Fibroblast of pulmonary artery (primary cell): ENCODE measurements at places on chromosomes 13 and 19.

DNA sequence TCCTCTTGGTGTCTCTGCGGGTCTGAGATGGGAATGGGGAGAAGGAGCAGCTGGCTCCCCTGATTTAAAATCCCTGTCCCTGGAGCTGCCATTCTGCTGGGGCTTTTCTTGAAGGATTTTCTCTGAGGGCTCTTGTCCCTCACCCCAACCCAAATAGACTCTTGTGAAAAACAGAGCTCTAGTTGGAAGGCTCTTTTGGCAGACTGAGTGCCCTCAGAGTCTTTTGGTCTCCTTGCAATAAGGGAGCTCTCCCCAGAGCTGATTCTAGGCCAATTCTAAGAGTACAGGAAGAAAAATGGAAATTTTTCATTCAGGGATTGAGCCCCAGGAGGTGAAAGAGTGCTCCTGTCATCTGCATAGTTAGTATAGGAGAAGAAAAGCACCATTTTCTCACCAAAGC lies 238.3 kb downstream of the COG6 start:
- DNase-seq = no peak

DNA sequence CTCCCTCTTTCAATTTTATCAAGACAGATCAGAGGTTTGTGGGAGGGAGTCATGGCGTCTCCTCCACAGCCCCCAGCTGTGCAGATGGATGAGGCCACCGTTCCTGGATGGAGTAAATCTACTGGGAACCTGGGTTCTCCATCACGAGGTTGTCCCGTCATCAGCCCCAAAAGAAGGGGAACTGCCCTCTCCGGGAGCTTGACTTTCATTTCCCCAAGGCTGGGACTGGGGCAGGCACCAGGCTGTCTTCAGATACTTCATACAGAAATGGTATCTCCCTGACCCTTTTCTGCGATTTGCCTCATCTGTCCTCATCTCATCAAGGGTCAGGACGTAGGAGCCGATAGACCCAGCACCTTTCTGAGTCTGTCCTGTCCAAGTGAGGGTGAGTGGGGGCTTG lies 9.8 kb downstream of the LILRB2 start:
- no peak for DNase-seq

DNA sequence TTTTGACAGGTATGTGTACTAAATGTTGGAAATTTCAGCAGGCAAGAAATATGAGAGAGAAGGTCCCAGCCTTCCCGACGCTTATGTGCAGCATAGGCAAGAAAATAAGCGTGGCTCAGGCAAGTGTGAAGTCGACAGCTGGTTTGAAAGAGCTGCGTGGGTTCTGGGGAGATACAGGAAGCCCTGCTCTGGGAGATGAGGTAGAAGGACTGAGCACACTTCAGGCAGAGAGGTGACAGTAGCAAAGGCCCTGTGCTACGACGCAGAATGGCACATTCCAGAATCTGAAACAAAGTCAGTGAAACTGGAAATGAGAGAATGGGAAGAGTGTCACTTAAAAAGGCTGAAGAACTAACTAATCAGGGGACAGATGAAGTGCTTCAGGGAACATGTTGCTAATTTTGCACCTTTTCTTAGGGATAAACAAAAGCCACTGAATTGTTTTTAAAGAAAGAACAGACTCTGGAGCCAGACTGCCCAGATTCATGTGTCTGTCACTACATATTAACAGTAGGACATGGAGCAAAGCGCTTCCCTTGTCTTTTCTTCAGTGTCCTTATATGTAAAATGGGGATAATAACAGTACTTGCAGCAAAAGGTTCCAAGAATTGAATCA lies 160.1 kb downstream of the SPRY2 start:
- no peak for DNase-seq

DNA sequence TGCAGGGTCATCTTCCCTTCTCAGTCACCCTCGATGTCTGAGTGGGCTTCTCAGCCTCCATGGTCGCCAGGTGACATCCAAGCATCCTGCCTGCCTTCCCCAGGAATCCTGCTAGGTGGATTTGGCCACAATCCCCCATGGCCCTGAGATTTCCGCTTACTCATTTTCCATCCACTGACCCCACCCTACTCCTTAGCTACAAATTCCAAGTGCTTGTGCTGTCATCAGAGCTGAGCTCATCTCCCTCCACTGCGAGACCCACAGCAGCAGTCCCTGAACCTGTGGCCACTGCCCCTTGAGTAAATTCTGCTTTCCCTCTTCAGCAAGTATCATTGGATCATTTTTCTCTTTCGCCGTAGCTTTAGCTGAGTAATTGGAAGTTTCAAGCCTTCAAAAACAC lies 90.5 kb upstream of the ANKRD10 start:
- peak; percentile 21 for DNase-seq

DNA sequence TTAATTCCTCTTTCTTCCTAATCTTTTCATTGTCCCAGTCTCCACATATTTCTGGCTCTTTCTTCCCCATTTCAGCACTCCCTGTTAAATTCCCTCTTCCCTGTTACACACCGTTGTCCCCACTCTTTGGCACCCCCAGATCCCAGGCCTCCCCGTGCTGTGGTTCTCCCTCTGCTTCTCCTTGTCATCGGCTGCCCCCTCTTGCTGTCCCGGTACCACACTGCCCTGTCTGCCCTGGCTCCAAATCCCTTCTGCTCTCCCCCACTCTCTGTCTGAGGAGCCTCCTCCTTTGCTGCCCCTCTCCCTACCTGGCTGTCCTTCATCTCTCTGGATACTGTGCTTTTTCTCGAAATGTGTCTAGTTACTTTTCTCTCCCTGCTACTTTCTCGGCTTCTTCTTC lies 983 bp downstream of the ZNF415 start:
- no peak for DNase-seq

DNA sequence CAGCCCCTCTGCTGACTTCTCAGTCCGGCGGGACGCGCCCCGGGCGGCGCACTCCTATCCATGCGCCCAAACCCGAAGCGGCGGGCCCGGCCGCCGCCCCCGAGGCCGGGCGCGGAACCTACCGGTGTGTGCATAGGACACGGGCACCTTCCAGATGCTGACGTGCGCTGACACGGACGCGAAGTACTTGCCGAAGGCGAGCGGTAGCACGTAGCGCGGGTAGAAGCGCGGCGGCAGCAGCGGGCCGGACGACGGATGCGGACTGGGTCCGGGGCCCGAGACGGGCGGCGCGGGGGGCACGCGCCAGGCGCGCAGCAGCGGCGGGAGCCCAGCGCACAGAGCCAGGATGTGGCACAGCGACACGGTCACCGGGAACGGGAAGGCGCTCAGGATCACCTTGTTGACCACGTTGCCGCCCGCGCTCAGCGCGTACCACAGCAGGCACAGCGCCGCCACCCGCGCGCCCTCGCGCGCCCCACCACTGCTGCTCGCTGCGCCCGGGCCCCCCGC lies 338 bp downstream of the SLC35E1 start:
- peak; percentile 16 for DNase-seq

DNA sequence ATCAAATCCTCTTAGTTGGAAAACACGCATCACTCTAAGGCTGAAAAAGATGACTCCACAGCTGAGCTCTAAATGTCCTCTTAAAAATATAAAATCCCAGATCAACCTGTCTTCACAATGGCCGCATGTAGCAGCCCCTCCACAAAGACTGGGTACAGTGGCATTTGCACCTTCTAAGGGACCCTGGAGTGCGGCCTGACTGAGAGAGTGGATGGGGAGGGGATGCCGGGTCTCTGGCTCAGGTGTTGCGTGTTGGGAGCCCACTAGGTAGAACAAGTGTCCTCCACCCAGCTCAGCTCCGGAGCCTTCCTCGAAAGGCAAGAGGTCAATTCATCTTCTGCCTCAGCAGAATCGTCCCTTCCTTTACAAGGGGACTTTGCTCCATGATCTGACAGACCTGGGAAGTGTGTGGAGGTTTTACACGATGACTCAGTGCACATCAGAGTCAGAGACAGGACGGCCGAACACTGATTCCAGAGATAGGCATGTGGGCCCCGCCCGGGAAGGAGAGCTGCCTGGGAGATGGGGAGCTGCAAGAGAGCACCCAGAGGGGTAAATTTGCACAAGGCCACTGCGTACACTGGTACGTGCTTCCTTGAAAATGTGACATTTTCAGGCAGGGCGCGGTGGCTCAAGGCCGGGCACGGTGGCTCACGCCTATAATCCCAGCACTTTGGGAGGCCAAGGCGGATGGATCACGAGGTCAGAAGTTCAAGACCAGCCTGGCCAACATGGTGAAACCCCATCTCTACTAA lies 23.5 kb upstream of the SLC15A1 start:
- DNase-seq = peak; percentile 10

- DNase-seq = no peak
These were observed 54.7 kb upstream of the DCT start for GRCh38 chr13:94534166-94534565.

GRCh38 chr13:98526182-98526512 lies 50.8 kb downstream of the STK24 start:
- DNase-seq = no peak

DNA sequence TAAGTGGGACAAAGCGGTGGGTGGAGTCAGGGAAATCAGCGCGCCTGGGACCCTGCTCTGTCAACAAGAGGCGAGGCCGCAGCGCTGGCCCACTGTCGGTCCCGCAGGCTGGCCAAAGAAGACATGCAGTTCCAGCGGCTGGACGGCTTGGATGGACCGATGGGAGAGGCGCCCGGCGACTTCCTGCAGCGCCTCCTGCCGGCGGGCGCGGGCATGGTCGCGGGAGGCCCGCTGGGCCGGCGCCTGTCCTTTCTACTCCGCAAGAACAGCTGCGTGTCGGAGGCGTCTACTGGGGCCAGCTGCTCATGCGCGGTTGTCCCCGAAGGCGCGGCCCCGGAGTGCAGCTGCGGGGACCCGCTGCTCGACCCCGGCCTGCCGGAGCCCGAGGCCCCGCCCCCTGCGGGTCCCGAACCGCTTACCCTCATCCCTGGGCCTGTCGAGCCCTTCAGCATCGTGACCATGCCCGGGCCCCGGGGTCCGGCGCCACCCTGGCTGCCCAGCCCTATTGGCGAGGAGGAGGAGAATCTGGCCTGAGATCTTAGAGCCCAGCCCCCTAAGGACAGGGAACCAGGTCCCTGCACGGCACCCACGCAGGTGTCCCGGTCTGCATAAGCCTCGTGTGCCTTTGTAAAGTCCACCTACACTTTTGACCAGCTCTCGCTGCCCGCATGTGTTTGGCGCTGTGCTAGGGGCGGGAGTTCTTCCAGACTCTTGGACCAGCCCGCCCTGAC lies 6.1 kb downstream of the BEST2 start:
- DNase-seq = peak; percentile 78

- no peak for DNase-seq
These were observed 5.8 kb downstream of the ZNF780A start for GRCh38 chr19:40084948-40085347.

DNA sequence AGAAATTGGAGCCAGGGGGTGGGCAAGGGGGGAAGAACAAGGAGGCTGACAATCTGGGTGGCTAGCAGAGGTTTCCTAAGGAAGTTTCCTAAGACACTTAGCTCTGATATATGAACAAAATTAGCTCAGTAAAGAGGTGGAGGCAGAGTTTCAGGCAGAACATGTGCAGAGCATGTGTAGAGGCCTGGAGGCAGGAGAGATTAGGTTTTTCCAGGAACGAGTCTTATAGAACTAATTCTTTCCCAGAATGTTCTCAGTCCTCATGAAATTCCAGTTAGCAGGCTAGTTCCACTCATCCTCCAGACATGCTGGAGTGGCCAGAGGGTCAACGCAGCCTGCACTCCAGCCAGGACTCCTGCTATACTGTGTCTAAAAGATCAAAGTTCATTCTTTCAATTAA lies 184.7 kb downstream of the LACC1 start:
- no peak for DNase-seq

- peak; percentile 52 for DNase-seq
These were observed 416.6 kb downstream of the KLF12 start for GRCh38 chr13:73717632-73718031.

GRCh38 chr13:95858286-95859075 lies 181.5 kb downstream of the DNAJC3 start:
- peak; percentile 95 for DNase-seq

DNA sequence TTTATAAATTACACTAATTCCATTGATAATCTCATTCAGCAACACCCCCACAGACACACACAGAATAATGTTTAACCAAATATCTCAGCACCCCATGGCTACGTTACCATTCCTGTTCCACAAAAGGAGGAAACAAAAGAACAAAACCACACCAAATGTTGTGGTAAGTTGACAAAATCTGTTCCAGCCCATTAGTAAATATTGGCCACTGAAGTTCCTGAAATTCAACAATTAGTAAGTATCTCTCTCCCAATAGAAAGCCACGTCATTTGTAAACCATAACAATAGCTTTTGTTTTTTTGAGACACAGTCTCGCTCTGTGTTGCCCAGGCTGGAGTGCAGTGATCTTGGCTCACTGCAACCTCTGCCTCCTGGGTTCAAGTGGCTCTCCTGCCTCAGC lies 2.3 kb upstream of the FCAR start:
- DNase-seq = no peak

- peak; percentile 97 for DNase-seq
These were observed 53.3 kb downstream of the RFX2 start for GRCh38 chr19:6056801-6057650.

- DNase-seq = no peak
These were observed 21.9 kb upstream of the USP12 start for GRCh38 chr13:27193496-27193895.

DNA sequence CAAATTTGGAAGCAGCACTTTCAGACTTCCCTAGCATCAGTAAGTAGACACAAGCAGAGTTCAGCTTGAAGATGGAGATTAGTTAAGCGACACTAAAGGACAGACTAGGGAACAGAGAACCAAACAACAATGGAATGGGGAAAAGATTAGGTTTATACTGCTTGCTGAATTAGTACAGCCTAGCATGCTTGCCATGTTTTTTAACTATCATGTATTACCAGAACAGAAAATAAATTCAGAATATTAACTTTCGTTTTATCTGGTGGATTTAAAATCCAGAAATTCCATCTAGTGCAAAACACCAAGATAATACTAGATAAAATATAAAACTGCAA lies 451.5 kb upstream of the SLC10A2 start:
- no peak for DNase-seq

DNA sequence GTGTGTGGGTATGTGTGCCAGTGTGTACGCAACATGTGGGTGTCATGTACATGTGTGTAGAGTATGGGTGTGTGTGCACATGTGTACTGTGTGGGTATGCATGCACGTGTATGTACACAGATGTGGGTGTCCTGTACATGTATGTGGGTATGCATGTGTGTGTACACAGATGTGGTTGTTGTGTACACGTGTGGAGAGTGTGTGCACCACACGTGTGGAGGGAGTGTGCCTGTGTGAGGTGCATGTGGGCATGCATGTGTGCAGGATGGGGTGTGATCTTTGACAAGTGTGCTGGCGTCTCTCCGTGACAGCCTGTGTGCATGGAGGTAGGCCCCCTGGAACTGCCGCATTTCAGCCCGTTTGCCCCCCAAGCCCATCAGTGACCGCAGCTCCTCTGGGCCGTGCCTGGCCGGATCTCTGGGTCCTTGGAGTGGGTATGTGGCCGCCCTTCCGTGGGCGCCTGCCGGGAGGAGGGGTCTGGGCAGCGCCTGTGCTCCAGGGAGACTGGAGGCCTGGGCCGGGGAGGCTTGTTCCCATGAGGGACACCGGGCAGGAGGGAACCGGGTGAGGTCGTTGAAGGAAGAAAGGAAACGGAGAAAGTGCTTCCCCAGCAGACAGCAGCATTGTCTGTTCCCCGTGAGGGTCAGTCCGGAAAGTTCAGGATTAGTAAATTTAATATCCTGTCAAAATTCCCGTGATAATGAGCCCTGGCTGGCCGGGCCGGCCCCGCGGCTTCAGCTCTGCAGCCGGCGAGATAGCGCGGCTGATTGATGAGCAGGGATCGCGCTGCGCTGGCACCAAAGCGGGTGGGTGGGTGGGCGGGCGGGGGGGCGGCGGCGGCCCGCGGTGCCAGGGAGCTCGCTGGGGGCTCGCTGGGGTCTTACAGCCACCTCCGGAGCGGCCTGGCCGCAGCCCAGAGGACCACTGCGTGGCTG lies 91.1 kb upstream of the SOX1 start:
- no peak for DNase-seq
